ENCODE measurements at places on chromosomes 7 and 10.

- no peak for DNase-seq
Observed at GRCh38 chr10:75353183-75353582, 48.4 kb downstream of the ZNF503 start.

GRCh38 chr10:110915035-110915434 is 3.9 kb downstream of the BBIP1 start:
- DNase-seq, result no peak

- no peak for DNase-seq
Observed at GRCh38 chr10:132611986-132612385, 74.4 kb downstream of the INPP5A start.

- DNase-seq, result no peak
Observed at GRCh38 chr10:83987216-83987615, 152.1 kb upstream of the GHITM start.

- no peak for DNase-seq
Observed at GRCh38 chr7:15508258-15508657, 53.6 kb downstream of the AGMO start.

GRCh38 chr7:159204664-159205063 is 60.0 kb upstream of the VIPR2 start:
- no peak for DNase-seq

DNA sequence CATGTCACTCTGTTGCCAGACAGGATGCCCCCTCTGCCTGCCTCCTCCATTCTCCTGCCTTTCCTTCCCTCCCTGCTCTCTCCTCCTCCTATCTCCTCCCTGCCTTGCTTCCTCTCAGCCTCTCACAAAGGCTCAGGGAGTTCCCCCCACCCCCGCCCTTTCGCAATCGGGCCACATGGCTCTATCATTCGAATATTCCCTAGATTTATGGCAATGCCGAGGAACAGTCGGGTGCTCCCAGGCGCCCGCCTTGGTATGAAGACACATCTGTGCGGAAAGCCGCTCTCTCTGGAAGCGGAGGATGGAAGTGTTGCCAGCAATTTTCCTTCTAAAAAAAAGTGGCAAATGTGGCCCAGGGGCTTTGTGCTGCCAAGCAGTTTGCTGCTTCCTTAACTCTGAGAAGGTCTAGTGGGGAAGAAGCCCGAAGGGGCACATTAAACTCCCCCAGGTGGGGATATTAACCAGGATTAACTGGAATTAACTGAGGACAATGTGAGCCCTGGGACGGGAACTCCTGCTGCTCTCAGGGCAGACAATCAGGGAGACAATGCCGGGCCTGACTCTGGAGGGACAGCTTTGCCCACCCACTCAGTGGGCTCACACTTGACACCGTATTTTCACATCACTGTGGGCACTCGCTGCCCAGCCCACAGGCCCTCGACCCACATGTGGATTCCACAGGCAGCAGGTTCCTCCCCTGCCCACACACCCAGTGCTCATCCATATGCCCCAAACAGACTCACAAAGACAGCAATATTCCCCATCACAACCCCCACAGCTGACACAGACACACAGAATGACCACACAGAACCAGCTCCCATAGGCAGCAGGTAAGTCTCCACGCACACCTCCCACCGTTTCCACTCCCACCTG is 88.4 kb upstream of the SMNDC1 start:
- DNase-seq, result peak; percentile 75

GRCh38 chr10:125166658-125167057 is 6.3 kb upstream of the CTBP2 start:
- DNase-seq, result no peak

Measured in myocyte (in vitro differentiated cells).